ENCODE measurements at places on chromosomes 3 and 15.

GRCh38 chr3:134879990-134880389, 84.9 kb downstream of the EPHB1 start:
- no peak for DNase-seq

- no peak for DNase-seq
Measured at GRCh38 chr3:67415511-67415910, 238.9 kb downstream of the SUCLG2 start.

GRCh38 chr15:49383266-49383665, 39.8 kb upstream of the FGF7 start:
- DNase-seq = no peak

DNA sequence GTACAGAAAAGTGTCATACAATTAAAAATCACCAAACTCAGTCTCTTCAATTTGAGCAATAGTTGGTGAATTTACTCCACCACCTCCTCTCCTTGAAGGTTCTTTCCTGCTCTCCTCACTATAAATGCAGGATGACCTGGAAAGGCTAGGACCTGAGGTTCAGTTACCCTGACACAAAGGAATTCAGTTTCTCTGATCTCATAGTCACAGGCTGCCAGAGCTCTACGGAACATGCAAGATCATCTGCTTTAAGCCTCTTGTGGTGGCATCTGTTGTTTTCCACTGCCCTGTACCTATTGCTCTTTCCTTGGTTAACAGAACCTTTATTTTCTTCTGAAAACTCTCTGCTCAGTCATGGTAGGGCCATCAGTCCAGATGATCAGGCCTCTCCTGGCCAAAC, 4.9 kb upstream of the TP63 start:
- DNase-seq = no peak

GRCh38 chr15:33137101-33137500, 57.4 kb downstream of the FMN1 start:
- no peak for DNase-seq

GRCh38 chr15:29331071-29331470, 61.4 kb upstream of the NSMCE3 start:
- no peak for DNase-seq

DNA sequence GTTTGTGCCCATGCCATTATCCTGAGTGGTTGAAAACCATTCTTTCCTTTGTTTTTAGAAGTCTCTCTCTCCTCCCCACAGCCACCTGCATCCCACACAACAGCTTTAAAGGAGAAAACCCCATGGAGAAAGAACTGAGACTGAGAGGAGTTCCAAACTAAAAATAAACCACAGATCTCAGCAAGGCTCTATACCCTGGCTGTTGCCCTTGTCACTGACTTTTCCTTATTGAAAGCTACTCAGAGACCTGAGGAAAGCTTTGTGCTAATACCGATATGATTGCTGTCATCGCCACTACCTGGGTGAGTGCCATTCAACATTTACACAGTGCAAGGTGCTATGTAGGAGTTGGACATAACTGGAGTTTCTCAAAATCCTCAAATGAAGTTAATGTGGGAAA, 55.5 kb upstream of the RASGRP1 start:
- DNase-seq = no peak

- no peak for DNase-seq
Measured at GRCh38 chr15:89669941-89670340, 9.2 kb downstream of the PLIN1 start.

DNA sequence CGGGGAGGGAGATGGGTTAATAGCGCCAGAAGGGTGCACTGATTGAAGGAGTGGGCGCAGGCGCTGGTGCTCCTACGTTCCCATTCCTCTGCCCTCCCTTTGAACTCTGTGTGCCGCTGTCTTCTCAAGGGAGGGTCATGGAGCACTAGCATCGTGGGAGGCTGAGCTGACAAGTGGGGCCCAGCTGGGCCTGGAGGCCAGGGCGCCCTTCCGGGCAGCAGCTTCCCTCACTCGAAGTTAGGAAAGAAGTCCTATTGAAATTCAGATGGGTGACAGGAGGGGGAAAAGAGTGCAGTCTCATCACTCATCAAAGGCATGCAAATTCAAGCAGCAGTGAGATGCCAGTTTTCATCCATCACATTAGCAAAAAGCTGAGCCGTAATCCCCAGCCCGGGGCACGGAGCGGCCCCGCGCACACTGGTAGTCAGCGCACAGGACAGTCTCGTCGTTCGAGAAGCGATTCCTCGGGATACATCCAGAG, 128.2 kb downstream of the LRRK1 start:
- DNase-seq = no peak

- DNase-seq = no peak
Measured at GRCh38 chr15:60970246-60971170, 258.6 kb downstream of the RORA start.

DNA sequence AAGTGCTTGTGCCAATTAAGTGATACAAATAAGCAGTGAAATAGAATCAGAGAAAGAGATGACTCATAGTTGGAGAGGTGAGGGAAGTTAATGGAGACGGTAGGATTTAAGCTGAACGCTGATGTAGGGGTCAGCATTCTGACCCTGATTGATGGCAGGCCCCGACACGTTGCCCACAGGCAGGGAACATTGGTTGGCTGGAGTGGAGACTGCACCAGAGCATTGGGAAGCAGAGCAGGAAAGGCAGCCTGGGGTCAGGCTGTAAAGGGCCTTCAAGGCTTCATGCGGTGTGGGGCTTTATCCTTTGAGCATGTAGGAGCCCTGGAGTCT, 68.6 kb downstream of the DCUN1D1 start:
- DNase-seq = no peak

DNA sequence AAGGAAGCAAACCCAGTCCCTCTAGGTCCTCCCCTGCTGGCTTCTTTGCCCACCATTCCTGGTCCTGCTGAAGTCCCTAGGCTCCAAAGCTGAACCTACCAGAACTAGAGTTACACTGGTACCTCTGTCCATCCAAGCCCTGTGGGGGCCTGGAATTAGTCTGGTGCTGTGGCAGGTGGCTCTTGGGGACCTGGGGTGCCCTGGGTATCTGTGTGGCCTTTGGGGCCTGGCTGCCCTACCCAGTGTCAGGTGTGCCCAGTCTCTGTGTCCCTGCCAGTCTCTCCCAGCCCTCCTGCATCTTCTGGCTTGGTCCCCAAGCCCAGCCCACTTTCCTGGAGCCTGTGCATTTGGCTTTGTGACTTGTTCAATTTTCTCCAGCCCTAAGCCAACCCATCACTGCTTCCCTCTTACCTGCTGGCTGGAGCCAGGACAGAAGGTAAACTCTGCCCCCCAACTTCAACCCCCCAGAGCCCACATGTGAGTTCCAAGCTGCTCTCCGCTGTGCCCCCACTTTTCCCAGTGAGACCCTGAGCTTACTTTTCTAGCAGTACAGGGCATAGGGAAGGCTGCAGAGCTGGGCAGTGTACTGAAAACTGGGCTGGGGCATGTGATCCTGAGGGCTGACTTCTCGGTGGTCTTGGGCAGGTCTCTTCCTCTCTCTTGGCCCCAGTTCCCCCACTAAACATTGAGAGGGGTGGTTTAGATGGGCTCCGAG, 28.3 kb upstream of the HHATL start:
- no peak for DNase-seq

DNA sequence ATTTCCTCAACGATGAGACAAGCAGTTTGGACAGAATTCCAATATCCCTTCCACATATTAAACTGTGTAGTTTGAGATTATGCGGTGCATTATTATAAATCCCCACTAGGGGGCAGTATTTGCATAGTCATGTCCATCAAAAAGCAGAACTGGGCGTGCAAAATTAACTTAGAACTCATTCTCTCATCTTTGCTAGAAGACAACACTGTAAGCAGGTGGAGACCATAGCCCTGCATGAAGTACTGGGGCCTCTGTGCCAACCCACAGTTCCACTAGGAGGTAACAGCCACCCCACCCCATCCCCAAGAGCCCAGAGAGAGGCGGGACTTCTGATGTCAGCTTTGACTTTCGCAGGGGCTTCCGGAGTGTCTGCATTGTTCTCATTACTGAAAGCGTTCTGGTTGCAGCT, 106.6 kb upstream of the TMC3 start:
- DNase-seq = no peak

DNA sequence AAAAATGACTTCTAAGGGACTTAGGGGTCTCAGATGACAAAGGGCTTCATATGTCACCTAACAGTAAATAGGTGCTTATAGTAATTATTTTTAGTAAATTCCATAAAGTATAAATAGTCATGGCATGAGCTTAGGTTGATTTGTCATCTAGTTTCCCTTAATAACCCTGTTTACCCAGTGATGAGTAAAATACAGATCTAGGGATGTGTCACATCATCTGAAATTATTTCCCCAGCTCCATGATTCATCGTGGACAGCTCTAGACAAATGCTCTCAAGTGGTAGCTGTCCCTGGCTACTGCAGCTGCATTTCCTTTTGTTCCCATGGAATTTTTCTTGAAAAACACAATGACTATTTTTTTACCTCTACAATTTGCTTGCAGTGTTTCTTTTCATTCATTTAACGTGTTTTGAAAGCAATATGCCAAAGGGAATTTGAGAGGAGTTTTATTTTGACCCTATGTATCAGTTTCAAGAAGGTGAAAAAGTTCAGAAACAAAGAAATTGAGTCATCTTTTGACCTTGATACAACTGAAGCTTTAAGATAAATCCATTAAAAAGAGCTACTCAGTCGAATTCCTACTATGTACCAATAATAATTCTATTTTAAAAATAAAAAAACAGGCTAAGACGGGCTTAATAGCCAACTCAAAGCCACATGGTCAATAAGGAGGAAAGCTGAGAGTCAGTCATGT, 241.6 kb downstream of the KCNMB2 start:
- no peak for DNase-seq

DNA sequence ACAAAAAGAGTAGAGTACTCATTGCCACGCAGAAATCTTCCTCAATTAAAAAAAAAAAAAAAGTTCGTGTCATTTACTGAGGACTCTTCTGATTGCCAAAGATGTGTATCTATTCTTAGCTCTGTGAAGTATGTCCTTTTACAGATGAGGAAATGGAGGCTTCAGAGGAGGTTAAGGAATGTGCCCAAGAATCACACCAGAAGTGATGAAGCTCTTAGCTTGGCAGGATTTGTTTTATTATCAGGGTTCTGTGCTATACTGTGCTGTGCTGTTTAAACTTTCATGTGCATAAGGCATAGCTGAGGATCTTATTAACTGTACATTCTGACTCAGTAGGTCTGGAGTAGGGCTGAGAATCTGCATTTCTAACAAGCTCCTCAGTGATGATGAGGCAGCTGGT, 665.2 kb upstream of the ADAMTS9 start:
- no peak for DNase-seq

GRCh38 chr3:167739190-167739810, 3.8 kb downstream of the SERPINI1 start:
- DNase-seq = no peak

DNA sequence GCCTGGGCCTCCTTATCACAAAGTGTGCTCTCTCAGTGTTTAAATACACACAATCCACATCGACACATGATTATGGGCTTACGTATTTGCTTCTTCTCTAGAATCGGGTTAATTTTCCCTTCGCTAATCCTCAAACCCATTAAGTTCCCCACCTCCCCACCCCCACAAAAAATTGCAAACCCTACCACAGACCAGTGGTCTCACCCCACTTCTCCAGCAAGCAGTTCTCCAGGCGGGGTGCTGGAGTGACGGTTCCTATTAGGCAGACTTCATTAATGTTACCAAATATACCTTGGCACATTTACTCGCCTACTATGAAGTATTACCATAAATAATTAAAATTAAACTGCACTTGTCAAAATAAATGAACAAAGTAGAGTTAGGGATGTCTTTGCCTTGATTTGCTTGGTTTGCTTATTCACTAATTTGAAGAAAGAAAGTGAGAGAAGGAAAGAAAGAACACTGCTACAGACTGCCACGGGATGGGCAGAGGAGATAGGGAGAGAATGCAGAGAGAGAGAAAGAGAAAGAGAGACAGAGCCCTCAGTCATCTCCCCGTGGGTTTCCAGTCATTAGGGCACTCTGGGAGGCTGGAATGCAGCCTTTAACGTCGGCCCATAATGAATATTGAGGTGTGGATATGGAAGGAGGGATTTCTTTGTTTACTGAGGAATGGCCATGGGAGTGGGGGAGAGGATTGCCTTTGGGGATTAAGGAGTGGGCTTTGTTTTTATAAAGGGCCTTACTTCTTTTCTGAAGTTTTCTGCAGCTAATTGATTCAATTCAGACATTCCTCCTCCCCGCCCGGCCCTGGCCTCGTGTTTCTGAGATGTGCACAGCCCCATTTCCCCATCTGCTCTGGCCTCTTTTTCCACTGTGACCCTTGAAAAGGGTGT, 39.7 kb upstream of the POLG start:
- no peak for DNase-seq

- no peak for DNase-seq
Measured at GRCh38 chr3:127475975-127476705, 114.4 kb downstream of the TPRA1 start.

DNA sequence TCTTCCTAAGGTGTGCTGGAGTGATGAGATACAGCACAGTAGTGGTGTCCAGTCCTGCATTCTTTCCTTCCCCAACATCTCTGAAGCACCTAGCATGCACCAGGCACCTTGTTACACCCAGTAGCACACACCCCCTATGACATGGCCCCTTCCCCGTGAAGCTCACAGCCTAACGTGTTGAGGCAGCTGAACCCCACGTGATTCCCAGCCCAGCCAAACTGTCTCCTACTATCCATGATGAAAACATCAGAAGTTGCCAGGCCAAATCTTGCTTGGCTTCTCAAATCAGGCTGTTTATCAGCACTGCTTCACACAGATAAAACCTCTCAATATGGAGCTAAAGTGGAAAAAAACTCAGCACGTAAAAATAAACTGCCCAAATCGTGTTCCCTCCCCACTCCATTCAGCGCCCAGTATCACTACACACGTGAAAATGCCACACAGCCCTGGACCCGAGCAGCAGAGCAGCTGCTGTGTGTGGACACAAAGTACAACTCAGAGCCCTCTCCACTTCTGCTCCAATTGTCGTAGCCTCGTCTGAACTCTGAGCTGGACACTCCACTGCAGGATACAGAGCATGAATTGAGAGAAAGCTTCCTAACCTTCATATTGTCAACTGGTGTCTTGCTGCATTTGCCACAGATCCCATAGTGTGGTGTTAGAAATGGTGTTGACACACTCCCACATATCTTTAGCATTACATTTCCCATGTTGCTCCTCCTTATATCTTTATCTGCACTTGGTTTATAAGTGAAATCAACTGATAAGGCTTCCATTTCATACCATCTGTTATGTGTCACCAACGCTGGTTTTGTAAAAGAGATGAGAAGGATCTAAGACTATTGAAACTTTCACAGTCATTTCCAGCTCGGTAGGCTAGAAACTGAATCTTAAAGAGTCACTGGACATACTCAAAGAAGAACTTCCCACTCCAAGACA, 279.8 kb downstream of the RORA start:
- no peak for DNase-seq

DNA sequence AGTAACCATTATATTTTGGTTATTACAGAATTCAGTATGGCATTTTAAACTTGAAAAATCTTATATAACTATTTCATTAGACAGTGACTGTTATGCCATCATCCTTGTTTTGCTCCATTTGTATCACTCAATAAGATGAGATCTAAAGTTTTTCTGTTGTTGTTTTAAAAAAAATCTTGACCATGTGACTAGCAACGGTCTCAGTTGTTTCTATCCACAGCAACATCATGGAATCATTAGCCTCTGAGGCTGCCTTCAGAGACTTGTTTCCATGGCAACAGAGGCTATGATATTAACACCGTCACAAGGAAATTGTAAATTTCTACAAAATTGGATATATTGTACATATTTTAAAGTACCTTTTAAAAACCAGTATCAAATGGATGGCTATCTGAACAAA, 129.8 kb downstream of the DLG1 start:
- DNase-seq = no peak

Measured in activated CD8-positive, alpha-beta memory T cell treated with anti-CD3 and anti-CD28 coated beads for 4 hours (primary cell).